Stimulated activated CD8-positive, alpha-beta memory T cell treated with anti-CD3 and anti-CD28 coated beads, Interleukin-7, amount 100 ng/mL, for 24 hours (primary cell): ENCODE measurements at places on chromosomes 12 and 14.

DNA sequence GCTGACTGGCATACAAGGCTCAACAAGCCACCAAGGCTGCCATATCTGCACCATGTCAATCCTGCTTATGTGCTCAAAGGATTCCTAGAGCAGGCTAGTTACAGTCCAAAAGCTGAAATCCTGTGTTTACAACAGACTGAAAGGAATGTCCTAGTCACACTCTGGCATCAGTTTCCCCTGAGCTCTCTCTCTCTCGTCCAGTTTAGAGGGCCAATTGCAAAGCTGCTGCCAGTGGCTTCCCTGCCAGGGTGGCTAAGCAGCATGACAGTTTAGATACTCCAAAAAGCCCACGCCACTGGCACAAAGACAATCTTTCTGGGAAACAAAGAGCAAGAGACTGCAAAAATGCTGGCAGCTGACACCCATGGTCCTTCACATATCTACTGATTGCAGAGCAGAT lies 392.1 kb downstream of the RPS29 start:
- no peak for DNase-seq

GRCh38 chr14:36284971-36285595 lies 35.4 kb downstream of the MBIP start:
- no peak for DNase-seq

- no peak for DNase-seq
These were observed 23.8 kb downstream of the MAP3K9 start for GRCh38 chr14:70785556-70785955.

DNA sequence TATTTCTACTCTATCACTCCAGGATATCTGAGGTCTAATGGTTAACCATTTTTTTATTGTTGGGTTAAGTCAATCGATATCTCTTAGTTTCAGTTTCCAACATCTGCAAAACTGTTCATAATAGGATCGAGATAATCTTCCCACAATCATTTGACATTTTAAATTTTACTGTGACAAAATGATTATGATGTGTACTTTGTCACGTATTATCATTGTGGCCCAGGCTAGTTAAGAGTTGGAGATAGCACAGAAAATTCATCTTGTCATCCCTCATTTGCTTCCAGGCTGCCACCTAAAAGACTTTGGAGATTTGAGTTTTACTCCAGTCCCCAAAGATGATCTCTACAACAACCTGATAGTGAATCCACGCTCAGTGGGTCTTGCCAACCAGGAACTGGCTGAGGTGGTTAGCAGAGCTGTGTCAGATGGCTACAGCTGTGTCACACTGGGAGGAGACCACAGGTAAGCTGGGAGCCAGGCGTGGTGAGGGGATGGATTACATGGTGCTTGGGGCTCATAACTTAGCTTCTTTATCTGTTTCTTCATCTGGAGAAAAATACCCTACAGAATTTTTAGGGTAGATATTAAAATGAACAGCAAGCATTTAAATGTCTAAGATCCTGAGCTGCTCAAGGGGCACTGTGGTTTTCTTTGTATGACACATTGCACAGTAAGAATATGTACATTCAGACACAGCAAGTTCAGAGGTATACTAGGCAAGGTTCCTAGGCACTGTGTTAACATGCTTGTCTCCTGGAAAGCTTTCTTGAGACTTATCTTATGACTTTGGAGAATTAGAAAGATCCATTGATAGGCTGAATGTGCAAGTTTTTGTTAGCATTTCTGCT lies 22.4 kb downstream of the ARG2 start:
- no peak for DNase-seq

GRCh38 chr12:47686645-47687240 lies 19.1 kb downstream of the RPAP3 start:
- no peak for DNase-seq

DNA sequence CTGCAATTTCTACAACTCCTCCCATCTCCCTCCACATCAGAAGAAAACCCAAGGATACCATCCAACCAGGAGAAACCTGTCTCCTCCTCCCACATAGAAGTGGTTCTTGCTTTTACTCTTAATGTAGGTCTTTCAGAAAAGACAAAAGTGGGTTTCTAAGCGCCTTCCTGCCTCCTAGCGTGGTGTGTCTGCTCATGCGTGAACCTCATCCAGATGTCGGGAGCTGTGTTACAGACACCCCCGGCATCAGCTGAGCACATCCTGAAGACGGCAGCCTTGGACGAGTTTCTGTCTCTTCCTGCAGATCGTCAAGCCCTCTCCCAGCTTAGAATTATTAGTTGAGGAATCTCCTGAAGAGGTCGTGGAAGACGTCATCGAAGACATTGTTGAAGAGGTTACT lies 9.5 kb downstream of the LRRC43 start:
- no peak for DNase-seq

DNA sequence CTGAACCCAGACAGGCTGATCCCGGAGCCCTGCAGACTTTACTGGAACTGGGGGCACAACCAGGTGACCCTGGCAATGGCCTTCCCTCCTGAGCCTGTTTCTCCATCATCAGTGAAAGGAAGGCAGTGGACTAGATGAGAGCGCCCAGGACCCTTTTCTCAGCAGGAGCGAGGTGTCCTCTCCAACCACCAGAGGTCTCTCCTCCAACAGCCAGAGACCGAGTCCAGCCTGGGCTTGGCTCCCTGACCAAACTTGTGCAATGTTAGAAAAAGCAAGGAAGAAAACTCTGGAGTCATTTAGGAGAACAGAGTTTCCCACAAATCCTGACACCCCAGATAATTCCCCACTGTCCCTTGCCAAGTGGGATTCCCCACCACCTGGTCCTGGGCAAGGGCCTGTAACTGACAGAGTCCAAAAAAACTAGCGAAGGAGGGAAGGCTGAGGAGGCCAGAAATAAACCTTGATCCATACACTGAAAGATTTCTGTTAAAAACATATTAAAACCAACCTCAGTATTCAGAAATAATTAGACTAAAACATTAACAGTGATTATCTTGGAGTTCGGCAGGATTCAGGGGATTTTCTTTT lies 9.0 kb downstream of the RPS6KL1 start:
- no peak for DNase-seq

DNA sequence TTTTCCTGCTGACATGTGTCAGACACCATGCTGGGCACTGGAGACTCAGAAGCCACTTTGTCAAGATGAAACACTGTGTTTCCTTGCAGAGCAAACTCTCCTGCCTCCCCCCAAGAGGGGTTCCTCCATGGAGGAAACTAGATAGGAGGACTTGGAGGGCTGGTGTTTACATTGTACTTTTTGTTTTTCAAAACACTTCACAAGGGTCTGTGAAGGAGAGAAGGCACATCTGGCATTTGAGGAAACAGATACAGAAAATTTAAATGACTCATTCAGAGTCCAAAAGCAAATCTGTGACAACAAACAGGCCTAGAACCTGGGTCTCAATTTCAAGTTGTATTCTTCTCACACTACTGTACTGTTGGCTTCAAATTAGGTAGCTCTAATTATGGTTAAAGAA lies 6.7 kb upstream of the CDKL1 start:
- no peak for DNase-seq

- no peak for DNase-seq
These were observed 68.5 kb upstream of the LGR5 start for GRCh38 chr12:71371122-71371521.

- DNase-seq: no peak
These were observed 97.4 kb downstream of the RFLNA start for GRCh38 chr12:124392271-124392666.

DNA sequence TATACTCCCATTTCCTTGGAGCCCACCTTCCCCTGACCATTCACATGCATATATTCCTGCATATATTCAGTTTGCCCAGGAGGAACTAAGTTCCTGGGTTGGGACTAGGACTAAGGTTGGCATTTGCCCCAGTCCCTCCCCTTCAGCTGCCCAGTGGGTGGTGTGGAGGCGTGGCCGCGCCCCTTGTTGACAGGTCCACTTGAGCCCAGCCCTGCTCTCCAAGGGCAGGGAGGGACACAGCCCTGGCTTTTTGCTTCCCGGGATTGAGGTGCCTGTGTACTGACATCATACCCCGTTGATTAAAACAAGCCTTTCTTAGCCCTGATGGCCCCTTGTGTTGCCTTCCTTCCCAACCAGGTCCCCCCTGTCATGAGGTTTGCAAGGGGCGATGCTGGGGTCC lies 7.3 kb downstream of the ERBB3 start:
- DNase-seq: no peak

DNA sequence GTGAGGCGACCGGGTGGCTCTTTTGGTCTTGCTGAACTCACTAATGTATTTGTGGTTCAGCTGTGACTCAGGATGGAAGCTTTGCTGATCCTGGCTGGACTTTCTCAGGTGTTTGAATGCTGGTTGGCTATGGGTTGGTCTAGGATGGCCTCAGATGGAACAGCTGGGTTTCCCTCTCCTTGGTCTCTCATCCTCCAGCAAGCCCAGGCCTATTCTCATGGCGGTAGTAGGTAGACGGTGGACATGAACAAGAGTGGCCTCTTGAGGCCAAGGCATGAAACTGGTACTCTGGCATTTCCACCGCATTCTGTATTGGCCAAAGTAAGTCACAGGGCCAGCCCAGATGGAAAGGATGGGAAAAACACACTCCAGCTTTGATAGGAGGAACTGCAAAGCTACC lies 11.8 kb upstream of the POLR3B start:
- no peak for DNase-seq

DNA sequence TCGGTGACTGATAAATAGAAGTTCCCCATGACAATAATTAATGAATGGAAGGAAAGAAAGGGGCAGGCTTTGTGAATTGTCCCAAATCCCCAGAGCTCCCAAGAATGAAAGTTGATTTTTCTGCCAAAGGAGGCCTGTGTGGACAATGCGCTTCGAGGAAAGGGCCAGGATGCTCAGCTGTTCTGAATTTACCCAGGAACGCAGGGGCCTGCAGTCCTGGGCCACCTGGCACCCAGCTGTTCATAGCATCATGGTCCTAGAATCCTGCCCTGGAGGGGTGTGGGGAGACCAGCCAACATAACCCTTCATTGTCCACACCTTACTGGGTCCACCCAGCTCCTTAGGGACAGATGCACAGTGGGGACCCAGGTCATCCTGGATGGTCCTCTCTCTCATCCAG lies 587.5 kb downstream of the BCL11B start:
- no peak for DNase-seq

- no peak for DNase-seq
These were observed 3.0 kb downstream of the ADGRD1 start for GRCh38 chr12:130956456-130957303.

GRCh38 chr14:70043001-70043400 lies 145.8 kb downstream of the SLC8A3 start:
- DNase-seq: no peak

- DNase-seq: no peak
These were observed 460.7 kb downstream of the NOVA1 start for GRCh38 chr14:26137161-26137560.

GRCh38 chr14:61533513-61534255 lies 161.6 kb upstream of the HIF1A start:
- no peak for DNase-seq

- DNase-seq: no peak
These were observed 7.4 kb downstream of the CLEC14A start for GRCh38 chr14:38248321-38249028.

GRCh38 chr12:104903648-104904423 lies 54.3 kb downstream of the SLC41A2 start:
- DNase-seq: no peak

DNA sequence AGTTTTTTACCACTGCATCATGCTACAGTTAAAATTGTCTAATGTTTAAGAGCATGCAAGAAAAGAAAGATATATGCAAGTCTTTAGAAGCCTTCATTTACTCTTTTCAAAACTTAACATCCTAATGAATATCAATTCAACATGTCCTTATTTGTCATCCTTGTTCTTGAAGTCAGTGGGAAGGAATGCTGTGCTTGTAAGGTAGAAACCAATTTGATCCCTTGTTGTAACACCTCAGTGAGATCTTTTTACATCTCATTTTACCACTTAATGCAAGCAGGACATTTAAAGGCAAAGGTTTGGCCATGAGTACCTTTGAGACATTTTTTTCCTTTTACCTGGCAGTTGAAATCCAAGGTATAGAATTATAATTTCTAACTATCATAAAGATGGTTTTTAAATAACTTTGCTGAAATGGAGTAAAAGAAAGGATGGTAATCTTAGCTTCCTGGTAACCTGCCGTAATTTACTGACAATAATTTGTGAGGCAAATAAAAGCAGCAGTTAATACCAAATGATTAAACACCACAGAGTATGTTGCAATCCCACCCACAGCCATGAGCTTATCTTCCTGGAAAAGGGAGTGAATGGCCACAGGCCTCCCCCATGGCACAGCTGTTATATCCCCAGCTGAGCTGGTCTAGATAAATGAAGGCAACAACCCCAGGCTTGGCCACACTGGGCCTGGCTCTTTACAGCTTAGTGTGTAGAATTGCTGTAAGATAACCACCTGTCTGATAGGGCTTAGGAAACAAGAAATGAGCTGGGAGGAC lies 33.2 kb upstream of the STRN3 start:
- no peak for DNase-seq

DNA sequence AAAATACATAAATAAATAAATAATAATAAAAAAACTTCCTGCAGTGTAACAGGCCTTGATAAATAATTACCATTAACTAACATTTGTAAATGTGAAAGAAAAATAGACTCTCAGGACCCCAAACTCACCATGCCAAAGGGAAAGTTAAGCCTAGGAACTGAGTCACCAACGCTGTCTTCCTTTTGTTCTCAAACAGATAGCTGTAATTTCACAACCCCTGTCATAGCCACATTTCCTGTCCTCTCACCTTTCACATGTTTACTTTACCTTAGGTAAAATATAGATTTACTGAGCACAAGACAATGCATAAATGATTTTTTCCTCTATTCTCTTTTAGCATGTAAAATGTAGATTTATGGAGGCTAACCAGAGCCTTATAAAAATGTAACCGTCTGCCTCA lies 35.9 kb upstream of the CHST11 start:
- no peak for DNase-seq

DNA sequence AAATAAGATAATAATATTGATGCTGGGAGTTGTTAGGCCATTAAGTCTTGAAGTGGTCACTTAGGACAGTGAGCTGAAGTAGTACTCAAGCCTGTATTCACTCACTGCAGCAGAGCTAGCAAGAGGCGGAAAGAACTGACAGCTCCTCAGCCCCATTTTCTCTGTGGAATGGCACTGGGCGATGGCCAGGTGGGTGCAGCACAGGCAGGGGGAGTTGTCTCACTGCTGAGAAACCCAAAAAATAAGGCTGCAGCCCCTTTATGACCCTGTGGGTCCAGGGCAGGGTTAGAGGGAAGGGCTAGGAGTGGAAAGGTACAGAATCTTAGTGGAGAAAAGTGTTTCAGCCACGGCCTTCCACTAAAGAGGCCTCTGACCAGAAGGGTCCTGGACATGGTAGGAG lies 35.5 kb downstream of the PDZRN4 start:
- no peak for DNase-seq

- no peak for DNase-seq
These were observed 153.2 kb upstream of the ABCD2 start for GRCh38 chr12:39772821-39773259.

- DNase-seq: no peak
These were observed at the start of gene IRAK3 for GRCh38 chr12:66188584-66189485. TSS of gene IRAK3 (plus strand) at chr12:66189214. CDS start at chr12:66189300, 86 bp downstream.

- no peak for DNase-seq
These were observed 11.4 kb downstream of the GNG2 start for GRCh38 chr14:51871846-51872245.
